ENCODE measurements at places on chromosomes 1 and 21.

- DNase-seq = no peak
Observed at GRCh38 chr1:37755951-37756560, 8.9 kb downstream of the EPHA10 start.

DNA sequence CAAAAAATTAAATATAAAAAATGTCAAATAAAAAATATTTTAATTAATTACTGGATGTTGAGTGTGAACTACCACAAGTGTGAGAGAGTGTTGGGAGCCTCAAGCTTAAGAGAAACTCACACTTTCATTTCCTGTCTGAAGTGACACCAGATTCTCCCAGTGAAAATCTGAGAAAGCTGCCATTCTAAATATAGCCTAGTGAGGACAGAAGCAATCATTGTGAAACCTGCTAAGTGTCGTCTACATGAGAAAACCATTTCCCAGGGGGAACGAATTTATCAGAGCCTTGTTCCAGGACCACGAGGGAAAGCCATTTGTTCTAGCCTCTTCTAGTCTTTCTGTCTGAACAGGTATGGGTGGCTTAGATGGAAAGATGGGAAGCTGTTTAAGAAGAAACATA is 329.3 kb upstream of the PRMT6 start:
- DNase-seq = no peak

DNA sequence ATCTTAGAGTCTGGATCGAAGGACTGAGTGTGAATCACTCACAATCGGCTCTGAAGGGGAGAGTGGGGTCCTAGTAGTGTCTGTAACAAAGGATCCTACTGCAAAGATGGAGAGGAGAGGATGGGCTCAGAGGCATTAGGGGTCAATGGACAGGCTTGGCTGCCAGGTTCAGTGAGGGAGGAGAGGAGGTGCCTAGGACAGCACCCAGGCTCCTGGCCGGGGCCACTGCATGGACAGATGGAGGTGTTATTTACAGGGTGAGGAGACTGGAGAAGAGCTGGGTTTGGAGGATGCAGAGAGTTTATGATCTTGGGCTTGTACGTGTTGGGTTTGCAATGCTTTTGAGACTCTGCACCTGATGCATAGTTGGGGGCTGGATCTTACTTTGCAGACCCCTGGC is 658.9 kb downstream of the PTPRU start:
- DNase-seq = no peak

- peak; percentile 10 for DNase-seq
Observed at GRCh38 chr1:208461680-208462079, 217.5 kb upstream of the PLXNA2 start.

DNA sequence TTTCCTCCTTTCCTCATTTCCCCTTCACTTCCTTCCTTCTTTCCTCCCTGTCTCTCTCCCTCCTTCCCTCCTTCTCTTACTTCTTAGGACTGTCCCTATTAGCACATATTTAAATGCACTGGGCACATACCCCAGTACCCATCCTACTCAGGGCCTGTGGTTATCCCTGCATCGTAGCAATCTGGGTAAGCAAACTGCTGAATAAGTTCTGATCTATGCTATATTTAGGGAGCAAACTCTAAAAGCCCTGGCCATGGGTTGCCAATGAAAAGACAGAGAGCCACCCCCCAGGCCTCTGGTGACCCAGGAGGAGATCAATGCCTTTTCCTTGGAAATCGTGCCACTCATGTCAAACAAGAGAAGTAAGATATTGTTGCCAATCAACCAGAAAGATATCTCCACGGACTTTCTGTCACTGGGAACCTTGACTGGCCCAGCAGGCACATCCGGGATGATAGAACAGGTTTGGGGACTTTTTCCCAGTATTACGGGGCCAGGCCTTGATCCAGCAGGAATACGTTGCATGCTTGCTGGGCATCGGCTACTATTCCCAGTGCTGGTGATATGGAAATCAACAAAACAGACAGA is 5.4 kb downstream of the FAM3B start:
- DNase-seq = no peak
